ENCODE measurements at places on chromosomes 16 and 17. TPM values are rescaled to one million over a fixed set of nuclear protein-coding genes. Genes with fewer than 3 reads are reported as not detected.

DNA sequence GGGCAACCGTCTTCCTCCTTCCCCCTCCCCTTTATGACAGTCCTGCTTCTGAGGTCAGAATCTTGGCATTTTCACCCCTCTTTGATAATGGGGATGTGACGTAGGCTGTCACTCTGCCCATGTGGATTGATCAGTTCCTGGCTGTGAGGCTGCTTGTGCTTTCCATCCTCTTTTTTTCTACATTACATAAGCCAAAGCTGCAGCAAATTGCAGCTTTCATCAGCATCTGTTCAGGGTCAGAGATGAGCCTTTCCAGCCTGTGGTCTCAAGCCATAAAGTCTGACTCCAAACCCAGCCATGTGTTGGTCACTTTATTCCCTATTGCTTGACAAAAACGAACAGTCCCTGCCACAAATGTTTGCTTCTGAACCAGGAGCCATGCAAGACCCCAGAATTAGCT is 535.1 kb downstream of the CDH11 start:
- peak; percentile 63 for DNase-seq

GRCh38 chr17:19614900-19615299 is 33.7 kb upstream of the ALDH3A2 start:
- DNase-seq = no peak

DNA sequence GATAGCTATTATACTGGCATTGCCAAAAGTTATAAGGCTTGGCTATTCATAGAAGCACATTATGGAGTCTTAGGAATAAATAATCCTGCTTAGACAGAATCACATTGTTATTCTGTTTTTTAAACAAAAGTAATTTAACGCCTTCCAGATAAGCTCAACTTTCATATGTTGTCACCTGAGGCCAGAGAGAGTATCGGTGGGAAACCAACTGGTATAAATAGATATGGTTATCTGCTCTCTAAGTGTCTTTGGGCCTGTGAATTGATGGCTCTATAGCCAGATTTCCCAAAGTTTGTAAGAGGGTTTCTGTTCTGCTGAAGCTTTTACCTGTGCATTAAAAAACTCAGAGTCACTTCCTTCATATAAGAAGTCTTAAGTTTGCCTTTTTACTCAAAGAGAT is 1449.4 kb downstream of the CDH11 start:
- no peak for DNase-seq

GRCh38 chr17:44766409-44767038 is 7.7 kb downstream of the ADAM11 start:
- no peak for DNase-seq

Gene NHLRC4
- polyA plus RNA-seq = 9.6 TPM

Gene HIC1
- 12.9 TPM for polyA plus RNA-seq

Measured in renal pelvis (tissue), 12 donors.